ENCODE measurements at places on chromosomes 5 and 9. TPM values are rescaled to one million over a fixed set of nuclear protein-coding genes. Genes with fewer than 3 reads are reported as not detected.

Gene FCN2
- not detected for total RNA-seq

Gene TMC1
- 0.45 TPM for total RNA-seq

Gene SAPCD2
- total RNA-seq, result 0.14 TPM

Gene TMEM174
- total RNA-seq, result not detected

Gene TRIM36
- 0.94 TPM for total RNA-seq

Gene SKP1
- 459 TPM for total RNA-seq

Gene HIGD2A
- total RNA-seq, result 215 TPM

Gene SPATA31A7
- total RNA-seq, result not detected

Gene SPRY4
- total RNA-seq, result 14.1 TPM

Gene C5orf24
- total RNA-seq, result 30.4 TPM

Gene NRG2
- total RNA-seq, result 1.8 TPM

Gene GLDC
- total RNA-seq, result 0.26 TPM

Gene RGS7BP
- 8.1 TPM for total RNA-seq

Gene NIM1K
- total RNA-seq, result 0.57 TPM

Gene SCGB3A1
- not detected for total RNA-seq

Gene ZNF454
- 2.9 TPM for total RNA-seq

Gene AK1
- 722 TPM for total RNA-seq

Gene RPS14
- total RNA-seq, result 1,254 TPM

Gene OR2Y1
- not detected for total RNA-seq

Data from right cardiac atrium (tissue), 5 donors.